Vagina (tissue), 2 donors: ENCODE measurements at places on chromosomes 11 and 22. TPM values are rescaled to one million over a fixed set of nuclear protein-coding genes. Genes with fewer than 3 reads are reported as not detected.

Gene RAG2
- not detected for total RNA-seq

Gene LGALS12
- 2.7 TPM for total RNA-seq

Gene RTCB
- total RNA-seq, result 42.2 TPM

Gene BAIAP2L2
- not detected for total RNA-seq

Gene ANO5
- 1.2 TPM for total RNA-seq

DNA sequence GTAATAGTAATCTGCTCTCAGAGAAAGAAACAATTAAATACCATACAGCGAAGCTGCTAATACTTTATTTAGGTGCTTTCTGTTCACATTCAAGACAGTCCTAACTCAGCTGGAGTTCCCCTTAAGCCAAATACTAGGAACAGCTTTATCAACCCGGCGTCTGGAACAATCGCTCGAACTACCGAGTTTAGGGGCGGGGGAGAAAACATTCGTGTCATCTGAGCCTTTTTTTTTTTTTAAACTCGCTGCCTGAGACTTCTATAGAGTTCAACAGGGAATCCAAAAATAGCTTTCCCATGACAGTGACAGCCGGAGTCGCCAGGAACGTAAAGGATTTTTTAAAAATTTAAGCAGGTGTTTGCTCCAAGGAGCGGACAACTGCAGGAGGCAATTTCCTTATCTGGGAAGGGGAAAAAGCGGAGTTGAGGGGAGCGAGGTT, 852 bp downstream of the TRAF6 start:
- H3K27ac ChIP-seq, result peak overlapping the region; percentile 88
- H3K4me3 ChIP-seq, result peak overlapping the region; percentile 83
- DNase-seq, result no peak
- no peaks in the 10 kb centered on the region for H3K36me3 ChIP-seq

GRCh38 chr22:30615543-30615954, 8.6 kb downstream of the TCN2 start:
- H3K36me3 ChIP-seq, result no peaks in the 10 kb centered on the region
- no peak for DNase-seq
- H3K27me3 ChIP-seq, result no peaks in the 10 kb centered on the region
- H3K4me3 ChIP-seq, result no peak overlapping the region

GRCh38 chr11:10594407-10594806, 25.9 kb upstream of the LYVE1 start:
- H3K36me3 ChIP-seq, result no peaks in the 10 kb centered on the region
- no peak overlapping the region for H3K4me3 ChIP-seq
- H3K4me1 ChIP-seq, result peaks cover 27% of the 10 kb centered on the region
- H3K27ac ChIP-seq, result peak overlapping the region; percentile 42
- no peak for DNase-seq

DNA sequence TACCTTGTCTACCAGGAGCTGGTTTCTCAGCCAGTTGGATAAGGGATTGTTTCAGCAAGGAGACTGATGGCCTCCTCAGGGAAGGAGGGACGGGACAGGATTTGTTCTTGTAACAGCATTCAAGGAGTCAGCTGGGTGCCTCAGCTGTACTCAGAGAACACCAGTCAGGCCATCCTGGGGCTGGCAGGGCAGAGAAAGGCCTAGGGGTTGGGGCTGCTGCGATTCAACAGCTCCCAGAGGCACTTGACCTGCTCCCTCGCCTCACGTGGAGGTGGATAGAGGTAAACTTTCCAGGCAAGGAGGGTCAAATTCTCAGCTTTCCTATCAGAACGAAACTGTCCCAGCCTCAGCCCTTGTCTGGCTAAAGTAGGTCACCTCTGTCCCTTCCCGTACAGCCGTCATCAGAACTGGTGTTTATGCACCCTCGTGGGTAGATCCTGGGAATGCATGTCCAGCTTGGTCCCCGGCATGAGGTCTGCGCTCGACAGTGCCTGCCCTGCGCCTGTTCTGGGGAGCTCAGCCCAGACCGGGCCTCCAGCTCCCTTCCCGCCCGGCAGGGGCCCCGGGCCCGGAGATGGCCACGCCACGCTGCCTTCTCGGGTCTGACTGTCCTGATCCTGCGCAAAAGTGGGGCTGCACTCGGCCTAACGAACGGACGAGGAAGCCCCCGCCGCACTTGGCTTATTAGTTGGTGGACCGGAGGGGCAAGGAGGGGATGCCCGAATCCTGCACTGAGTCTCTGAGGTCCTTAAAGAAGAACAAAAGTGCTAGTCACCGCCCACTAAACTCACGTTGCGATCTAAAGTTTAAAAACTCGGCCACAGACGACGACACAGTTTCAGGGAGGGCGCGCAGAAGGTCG, 762 bp upstream of the CCDC134 start:
- DNase-seq, result no peak
- peak overlapping the region; percentile 88 for H3K27ac ChIP-seq
- H3K36me3 ChIP-seq, result no peaks in the 10 kb centered on the region

GRCh38 chr11:44404736-44405395, 94.9 kb upstream of the ALX4 start:
- H3K27me3 ChIP-seq, result no peaks in the 10 kb centered on the region
- H3K36me3 ChIP-seq, result no peaks in the 10 kb centered on the region
- H3K4me1 ChIP-seq, result no peaks in the 10 kb centered on the region
- H3K27ac ChIP-seq, result no peak overlapping the region
- DNase-seq, result no peak

DNA sequence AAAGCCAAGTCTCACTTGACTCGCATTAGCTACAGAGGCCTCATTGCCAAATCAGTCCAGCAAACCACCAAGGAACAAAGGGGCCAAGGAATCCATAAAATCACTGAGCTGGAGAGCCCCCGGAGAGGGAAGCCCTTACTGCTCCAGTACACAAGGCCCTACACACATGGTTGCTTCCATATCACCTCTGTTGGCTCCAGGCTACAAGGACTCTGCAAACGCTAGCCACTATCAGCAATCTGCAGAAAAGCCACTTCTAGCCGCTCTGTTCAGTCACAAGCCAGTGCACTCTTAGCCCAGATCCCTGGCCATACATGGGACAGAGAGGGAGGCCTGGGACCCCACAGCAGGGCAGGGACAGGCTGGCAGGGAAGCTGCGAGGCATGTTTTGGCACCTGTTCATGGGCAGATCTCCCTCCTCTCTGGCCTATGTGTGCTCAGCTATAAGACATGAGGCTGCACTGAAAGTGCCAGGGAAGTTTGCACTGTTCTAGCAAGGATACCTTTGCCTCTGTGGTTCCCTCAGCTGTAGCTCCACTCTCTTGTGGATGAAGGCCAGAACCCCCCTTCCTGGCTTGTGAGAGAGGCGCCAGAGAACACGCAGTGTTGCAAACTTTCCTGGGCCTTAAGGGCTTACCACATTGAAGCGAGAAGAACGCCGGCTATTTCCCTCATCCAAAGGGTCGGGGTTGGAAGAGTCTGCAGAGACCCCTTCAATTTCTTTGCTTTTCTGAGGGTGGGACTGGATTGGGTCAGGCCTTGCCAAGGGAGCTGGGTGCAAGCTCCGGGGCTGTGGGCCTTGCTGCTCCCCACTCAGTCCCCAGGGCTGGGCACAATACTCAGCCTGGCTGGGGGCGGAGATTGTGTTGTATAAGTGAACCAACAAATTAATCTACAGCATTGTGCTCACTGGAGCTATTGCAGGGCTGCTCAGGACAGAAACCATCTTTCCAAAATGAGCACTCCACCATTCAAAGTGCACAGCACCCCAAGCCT, 108.7 kb upstream of the PITPNB start:
- DNase-seq, result no peak
- H3K36me3 ChIP-seq, result peaks cover 3% of the 10 kb centered on the region
- H3K4me1 ChIP-seq, result peaks cover 20% of the 10 kb centered on the region
- no peaks in the 10 kb centered on the region for H3K27me3 ChIP-seq

DNA sequence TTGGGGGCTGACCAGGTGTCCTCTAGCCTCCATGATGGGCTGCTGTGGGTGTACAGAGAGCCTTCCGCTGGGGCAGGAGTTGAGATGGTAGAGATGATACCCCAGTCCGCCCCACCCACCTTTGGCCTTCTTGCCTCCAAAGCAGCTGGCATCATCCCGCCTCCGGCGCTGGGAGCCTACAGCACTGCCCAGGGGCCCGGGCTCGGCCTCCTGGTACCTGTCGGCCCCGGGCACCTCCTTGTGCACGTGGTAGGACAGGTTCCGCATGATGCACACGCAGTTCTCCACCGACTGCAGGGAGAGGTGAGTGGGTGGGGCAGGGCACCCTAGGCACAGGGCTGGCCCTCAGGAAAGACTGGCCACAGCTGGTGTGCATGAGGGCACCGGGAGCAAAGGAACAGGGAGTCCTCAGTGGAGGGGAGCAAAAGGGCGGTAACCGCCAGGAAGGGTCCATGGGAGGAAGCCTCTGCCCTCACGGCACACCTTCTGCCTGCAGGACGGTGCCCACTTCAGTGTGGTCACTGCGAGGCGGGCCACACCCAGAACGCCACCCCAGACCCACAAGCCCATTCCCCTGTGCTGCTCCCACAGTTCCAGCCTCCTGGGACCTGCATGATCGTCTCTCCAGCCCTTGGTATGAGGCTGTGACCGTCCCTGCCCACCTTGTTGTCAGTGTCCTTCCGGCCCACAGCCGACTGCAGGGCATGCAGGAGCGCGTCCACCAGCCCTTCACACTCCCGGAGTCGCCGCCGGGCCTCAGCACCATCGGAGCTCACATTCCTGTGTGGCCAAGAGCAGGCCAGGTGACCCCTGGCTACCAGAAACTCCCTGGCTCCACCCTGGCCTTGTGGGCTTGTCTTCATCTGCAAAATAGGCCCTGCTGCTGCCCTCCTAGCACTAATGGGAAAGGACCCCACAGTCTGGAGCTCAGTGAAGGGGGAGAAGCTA, 36.0 kb upstream of the TXNRD2 start:
- H3K4me1 ChIP-seq, result peaks cover 8% of the 10 kb centered on the region
- DNase-seq, result no peak
- H3K27me3 ChIP-seq, result no peaks in the 10 kb centered on the region
- no peaks in the 10 kb centered on the region for H3K36me3 ChIP-seq
- H3K27ac ChIP-seq, result no peak overlapping the region

DNA sequence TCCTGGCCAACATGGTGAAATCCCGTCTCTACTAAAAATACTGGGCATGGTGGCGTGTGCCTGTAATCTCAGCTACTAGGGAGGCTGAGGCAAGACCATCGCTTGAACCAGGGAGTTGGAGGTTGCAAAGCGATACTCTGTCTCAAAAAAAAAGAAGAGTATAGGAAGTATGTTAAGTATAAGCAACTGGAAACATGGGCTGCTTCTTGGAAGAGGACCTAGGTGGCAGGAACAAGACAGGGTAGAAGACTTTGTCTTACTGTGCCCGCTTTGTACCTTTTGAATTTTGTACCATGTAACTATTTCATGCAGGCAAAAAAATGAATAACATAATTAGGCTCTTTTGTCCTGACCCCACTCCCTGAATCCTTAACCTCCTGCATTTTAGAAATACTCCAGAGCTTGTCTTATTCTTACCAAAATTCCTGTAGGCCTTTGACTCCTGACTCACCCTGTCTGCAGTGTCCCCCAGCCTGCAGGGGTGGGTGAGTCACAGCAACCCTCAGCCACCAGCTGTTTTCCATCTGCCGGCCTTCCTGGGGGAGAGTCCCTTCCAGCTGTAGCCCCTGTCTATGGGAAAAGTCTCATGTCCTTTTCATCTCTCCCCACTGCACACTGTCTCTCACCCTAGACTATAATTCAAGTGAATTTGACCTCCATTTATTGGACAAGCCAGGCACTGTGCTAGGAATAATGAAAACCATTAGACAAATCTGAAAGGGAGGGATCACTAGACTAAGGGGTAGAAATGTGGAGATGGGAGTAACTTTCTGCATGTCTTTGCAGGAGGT, 41.8 kb downstream of the TXN2 start:
- H3K27me3 ChIP-seq, result no peaks in the 10 kb centered on the region
- DNase-seq, result no peak
- H3K36me3 ChIP-seq, result no peaks in the 10 kb centered on the region

- no peak overlapping the region for H3K27ac ChIP-seq
- peaks cover 18% of the 10 kb centered on the region for H3K4me1 ChIP-seq
- H3K27me3 ChIP-seq, result no peaks in the 10 kb centered on the region
- no peak for DNase-seq
These were observed 57.4 kb upstream of the BMAL1 start for GRCh38 chr11:13220148-13220547.

DNA sequence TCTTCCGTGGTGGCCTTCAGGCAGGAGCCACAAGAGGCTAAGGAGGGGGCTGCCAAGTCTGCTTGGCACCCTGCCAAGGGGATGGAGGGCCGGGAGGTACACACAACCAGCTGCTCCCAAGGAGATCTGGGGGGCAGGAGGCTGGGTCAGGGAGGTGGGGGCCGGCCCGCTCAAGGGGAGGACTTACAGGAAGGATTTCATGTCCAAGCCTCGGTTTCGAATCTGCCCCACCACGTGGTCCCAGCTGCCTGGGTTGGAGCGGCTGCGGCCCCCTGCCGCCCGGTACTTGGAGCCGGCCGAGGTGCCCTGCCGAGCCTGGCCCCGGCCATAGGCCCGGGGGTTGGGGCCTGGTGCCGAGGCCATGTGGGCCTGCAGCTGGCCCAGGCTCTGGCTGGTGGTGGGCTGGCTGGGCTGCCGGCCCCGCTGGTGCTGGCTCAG, 33.5 kb downstream of the LRRC10B start:
- no peak for DNase-seq
- no peak overlapping the region for H3K27ac ChIP-seq
- H3K4me3 ChIP-seq, result no peak overlapping the region
- no peaks in the 10 kb centered on the region for H3K4me1 ChIP-seq
- no peaks in the 10 kb centered on the region for H3K27me3 ChIP-seq

DNA sequence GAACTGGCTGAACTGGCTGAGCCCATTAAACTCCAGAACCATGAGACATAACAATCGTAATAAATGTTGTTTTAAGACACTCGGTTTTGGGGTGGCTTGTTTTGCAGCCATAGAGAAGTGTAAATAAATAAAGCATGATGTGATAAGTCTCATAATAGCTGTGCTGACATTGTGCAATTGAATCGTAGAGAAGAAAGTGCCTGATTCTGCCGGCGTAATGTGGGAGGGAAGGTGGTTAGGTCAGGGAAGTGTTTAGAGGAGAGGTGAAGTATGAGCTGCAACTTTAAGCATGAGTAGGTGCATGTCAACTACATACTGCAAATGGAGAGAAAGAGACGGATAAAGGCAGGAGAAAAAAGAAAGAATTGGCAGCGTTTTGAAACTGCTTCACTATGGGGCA, 217.1 kb downstream of the BLID start:
- H3K27me3 ChIP-seq, result no peaks in the 10 kb centered on the region
- no peaks in the 10 kb centered on the region for H3K4me1 ChIP-seq
- no peak overlapping the region for H3K27ac ChIP-seq

DNA sequence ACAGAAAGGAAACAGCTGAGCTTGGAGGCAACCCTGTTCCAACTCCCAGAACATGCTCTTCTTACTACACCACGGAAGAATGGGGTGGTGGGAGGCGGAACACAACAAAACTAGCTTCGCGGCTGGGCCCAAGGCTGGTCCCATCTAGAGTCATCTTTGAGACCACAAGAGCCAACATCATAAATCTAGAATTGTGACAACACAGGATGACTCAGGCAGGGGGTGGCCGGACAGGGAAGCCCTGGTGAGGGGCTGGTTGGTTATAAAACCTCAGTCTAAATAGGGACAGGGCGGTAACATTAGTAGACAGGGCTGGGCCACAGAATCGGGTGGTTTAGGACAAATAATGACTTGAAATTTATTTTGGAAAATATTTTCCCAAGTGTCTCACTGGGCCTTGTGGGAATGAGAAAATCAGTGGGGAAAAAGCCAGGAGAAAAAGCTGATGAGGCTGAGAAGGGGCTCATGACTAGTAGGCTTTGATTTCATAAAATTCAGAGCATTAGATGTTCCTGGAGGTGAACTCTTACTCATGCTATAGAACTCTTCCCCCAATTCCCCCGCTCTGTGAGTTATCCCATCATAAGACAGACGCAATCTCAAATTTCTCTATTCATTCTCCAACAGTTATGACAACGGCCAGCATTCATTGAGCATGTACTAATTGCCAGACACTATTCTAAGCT, 151.8 kb upstream of the TIMP3 start:
- no peak overlapping the region for H3K4me3 ChIP-seq
- H3K36me3 ChIP-seq, result no peaks in the 10 kb centered on the region
- peak overlapping the region; percentile 87 for H3K27ac ChIP-seq
- peak; percentile 98 for DNase-seq

- H3K4me1 ChIP-seq, result no peaks in the 10 kb centered on the region
- H3K27ac ChIP-seq, result no peak overlapping the region
- H3K4me3 ChIP-seq, result no peak overlapping the region
These were observed 507.6 kb downstream of the INSC start for GRCh38 chr11:15622231-15622890.
